WERI-Rb-1 (cell line): ENCODE measurements at places on chromosomes 6 and 20.

- DNase-seq, result no peak
Observed at GRCh38 chr20:58420798-58421496, 31.9 kb downstream of the VAPB start.

DNA sequence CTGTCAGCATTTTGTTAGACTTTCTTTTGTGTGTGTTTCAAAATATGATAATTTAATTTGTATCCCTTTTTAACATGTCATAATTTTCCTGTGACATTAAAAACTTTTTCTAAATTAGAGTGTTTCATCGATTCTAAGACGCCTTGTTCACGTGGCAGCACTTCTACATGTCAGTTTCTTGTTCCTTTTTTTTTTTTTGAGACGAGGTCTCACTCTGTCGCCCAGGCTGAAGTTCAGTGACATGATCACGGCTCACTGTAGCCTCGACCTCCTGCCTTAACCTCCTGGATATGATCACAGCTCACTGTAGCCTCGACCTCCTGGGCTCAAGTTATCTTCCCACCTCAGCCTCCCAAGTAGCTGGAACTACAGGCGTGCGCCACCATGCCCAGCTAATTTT is 27.6 kb upstream of the ADRM1 start:
- no peak for DNase-seq

DNA sequence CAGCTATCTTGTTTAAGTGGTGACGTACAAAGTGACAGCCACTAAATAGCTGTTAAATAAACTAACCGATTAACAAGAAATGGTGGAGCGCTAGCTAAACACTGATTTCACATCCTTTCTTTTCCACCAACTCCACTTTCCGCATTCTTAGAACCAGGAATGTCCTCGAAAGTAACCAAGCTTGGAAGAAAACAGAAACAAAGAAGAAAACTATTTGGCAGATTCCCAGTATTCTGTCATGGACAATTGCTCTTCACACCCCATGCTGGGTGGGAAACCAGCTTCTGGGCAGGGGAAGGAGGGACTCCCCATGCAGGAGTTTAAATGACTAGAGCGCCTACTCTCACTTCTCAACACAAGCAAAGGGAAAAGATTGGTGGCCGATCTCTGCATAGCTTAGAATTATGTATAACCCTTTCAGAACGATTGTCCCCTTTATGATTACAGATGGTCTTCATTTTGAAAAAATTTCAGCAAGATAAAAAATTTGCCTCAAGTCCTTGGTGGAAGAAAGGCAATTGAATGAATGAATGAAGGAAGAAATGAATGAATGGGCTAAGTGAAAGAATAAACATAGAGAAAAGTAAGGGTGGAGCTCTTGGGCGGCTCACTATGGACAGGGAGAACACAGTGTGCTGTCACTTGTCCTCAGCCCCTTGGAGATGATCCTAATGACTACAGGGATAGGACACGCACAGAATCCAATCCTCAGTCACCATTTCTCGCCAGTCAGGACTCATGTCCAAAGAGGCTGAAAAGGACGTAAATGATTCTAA is 148.7 kb upstream of the NEDD9 start:
- no peak for DNase-seq

GRCh38 chr6:36442103-36442670 is 467 bp downstream of the PXT1 start:
- DNase-seq, result no peak

- no peak for DNase-seq
Observed at GRCh38 chr6:11245381-11246256, 13.2 kb upstream of the NEDD9 start.

DNA sequence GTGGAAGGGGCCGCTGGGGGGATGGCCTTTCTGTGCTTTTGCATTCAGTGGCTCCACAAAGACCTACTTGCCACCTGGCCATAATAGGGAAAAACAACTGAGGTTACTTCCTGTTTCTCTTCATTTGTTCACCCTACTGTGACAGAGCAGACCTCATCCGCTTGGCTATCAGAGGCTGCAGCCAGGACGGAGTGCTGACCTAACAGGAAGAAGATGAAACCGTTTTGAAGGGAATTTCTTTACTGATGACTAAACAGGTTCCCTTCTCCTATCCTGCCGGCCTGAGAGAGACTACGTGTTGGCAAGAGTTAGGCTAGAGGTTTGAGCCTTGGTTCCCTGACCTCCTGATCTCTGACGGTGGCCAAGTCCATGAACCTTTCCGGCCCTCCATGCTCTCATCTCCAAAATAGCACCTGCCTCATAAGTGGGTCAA is 21.3 kb downstream of the PRR18 start:
- no peak for DNase-seq

GRCh38 chr20:19498756-19499155 is 259.3 kb upstream of the RIN2 start:
- no peak for DNase-seq

- DNase-seq, result no peak
Observed at GRCh38 chr6:73719046-73719445, 23.0 kb downstream of the CD109 start.
